MV-4-11 (cell line): ENCODE measurements at places on chromosomes 1 and 21.

DNA sequence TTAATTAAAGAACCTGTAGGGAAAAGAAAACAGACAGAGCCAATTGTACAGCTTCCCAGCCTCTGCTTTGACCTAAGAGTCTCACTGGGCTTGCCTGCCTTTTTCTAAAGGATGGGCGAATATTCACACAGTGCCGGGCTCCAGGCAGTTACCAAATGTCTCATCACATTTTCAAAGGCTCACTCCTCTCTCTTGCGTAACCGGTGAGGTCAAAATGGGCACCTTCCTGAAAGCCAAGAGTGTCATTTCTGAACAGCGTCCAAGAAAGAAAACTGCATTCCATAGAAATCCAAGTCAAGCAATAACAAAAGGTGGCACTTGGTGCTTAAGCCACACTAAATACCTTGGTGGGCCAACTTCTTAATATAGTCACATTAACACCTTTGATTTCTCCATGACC lies 710 bp upstream of the PALMD start:
- DNase-seq = peak; percentile 15

GRCh38 chr1:190183588-190183987 lies 294.1 kb downstream of the BRINP3 start:
- DNase-seq = no peak

DNA sequence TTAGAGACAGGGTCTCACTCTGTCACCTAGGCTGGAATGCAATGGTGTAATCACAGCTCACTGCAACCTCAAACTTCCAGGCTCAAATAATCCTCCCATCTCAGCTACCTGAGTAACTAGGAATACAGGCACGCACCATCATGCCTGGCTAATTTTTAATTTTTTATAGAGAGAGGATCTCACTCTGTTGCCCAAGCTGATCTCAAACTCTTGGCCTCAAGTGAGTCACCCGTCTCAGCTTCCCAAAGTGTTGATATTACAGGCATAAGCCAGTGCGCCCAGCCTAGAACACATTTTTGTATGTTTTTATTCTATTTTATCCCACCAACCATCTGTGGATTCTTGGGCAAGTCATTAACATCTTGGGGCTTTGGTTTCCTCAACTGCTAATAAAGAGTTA lies 100.5 kb downstream of the AK5 start:
- DNase-seq = no peak

GRCh38 chr1:227322376-227322775 lies 4.1 kb upstream of the CDC42BPA start:
- no peak for DNase-seq

- no peak for DNase-seq
Measured at GRCh38 chr21:34897828-34898227, 151.3 kb downstream of the RUNX1 start.
